ENCODE measurements at places on chromosomes 11 and 22.
A peak's percentile ranks its signal among the peaks of the same experiment; 100 is the strongest.

GRCh38 chr11:94032066-94032465, 10.9 kb downstream of the HEPHL1 start:
- no peak for DNase-seq

DNA sequence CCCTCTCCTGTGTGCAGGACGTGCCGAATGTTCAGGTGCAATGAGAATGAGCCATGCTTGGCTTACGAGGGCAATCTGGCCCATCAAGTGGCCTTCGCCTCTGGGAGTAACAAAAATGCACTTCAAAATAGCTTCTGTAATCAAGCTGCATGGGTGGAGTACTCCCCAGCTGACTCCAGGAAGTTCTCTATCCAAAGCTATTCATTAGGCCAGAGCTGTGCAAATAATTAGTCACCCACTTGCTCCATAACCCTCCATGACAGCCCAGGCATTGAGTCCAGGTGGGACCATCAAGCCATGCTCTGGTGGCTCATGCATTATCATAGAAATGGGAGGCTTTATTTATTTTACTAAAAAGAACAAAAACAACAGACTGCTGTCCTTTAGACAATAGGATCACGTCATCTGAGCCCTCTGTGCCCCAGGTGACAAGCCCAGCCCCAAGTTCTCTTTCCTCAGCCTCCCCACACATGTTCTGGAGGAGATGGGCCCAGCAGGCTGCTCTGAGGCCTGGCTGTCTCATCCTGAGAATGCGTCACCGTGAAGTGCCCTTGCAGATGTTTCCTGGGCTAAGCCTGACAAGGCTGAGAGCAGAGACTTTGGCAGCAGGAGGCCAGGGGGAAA, 244.7 kb downstream of the ETS1 start:
- DNase-seq = peak; percentile 25

GRCh38 chr11:70581991-70582885, 183.9 kb downstream of the CTTN start:
- DNase-seq = no peak

- DNase-seq = no peak
These were observed 44.3 kb downstream of the SCGB1A1 start for GRCh38 chr11:62463121-62463542.

DNA sequence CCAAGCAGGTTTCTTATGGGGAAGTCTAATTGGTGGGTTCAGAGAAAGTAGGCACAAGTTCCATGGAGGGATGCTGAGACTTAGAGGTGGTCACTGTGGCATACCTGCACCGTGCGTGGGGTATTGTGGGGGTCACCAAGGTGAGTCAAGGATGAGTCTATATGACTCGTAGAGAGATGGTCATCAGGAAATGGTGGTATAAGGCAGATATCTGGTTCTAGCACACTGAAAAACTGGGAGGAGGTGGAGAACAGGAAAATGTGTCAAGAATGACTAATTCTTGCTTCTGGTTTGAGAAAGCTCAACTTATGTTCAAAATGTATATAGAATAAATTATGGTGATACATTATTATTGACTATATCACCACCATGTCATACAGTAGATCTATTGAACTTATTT, 258.1 kb downstream of the RAB38 start:
- no peak for DNase-seq

- no peak for DNase-seq
These were observed 275.7 kb downstream of the ST3GAL4 start for GRCh38 chr11:126630893-126631798.

DNA sequence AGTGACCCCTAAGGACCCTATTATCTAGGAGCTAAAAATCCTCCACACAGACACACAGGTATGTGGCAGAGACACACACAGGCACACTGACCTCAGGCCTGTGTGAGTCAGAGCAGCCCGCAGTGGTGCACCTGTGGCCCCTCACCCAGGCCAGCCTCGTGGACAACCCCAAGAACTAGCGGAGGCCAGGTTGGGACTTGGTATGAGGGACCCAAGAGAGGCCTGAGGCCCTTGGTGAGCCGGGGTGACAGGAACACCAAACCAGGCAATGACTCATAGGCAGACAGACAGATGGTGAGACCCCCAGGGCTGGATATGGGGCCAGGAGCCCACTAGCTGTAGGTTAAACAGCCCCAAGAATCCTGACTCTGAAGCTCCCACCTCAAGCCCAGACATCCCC, 6.0 kb downstream of the CASTOR1 start:
- no peak for DNase-seq

- no peak for DNase-seq
These were observed 143.6 kb downstream of the NCAM1 start for GRCh38 chr11:113104691-113105251.

DNA sequence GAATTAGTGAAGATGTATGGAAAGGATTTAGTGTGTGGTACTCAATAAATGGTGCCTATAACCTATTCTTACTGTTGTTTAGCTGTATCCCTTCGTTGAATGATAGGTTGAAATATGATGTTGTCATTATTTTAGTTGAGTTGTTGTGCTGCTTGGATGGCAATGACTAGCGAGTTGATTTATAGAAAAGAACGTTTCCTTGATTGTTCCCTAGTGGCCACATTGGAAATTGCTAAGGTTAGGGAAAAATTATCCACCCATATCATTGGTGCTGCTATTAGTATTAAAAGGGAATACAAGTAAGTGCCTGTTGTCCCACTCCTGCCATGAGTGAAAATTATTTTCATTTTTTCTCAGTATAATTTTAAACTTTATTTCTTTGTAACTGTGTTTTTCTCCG, 14.5 kb downstream of the EMSY start:
- no peak for DNase-seq

- DNase-seq = no peak
These were observed 918 bp downstream of the CHORDC1 start for GRCh38 chr11:90221803-90222458.

GRCh38 chr11:640021-640706, 3.1 kb downstream of the DRD4 start:
- DNase-seq = no peak

- DNase-seq = peak; percentile 14
These were observed 5.5 kb downstream of the TTC28 start for GRCh38 chr22:28674121-28674563.

DNA sequence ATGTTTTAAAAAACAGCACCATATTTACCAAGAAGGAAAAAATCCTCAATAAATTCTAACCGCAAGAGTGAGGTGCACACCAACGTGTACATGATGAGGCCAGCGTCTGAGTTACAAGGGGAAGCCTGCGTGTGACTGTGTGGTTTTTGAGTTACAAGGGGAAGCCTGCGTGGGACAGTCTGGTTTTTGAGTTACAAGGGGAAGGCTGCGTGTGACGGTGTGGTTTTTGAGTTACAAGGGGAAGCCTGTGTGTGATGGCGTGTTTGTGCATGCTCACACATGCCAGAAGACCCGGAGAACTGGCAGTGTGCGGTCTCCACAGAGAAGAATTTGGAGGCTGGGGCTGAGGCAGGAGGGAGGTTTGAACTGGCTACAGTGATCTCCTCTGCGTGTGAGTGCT, 1376.4 kb downstream of the TBC1D22A start:
- DNase-seq = no peak

GRCh38 chr11:23903044-23903704, 593.7 kb upstream of the LUZP2 start:
- DNase-seq = no peak

DNA sequence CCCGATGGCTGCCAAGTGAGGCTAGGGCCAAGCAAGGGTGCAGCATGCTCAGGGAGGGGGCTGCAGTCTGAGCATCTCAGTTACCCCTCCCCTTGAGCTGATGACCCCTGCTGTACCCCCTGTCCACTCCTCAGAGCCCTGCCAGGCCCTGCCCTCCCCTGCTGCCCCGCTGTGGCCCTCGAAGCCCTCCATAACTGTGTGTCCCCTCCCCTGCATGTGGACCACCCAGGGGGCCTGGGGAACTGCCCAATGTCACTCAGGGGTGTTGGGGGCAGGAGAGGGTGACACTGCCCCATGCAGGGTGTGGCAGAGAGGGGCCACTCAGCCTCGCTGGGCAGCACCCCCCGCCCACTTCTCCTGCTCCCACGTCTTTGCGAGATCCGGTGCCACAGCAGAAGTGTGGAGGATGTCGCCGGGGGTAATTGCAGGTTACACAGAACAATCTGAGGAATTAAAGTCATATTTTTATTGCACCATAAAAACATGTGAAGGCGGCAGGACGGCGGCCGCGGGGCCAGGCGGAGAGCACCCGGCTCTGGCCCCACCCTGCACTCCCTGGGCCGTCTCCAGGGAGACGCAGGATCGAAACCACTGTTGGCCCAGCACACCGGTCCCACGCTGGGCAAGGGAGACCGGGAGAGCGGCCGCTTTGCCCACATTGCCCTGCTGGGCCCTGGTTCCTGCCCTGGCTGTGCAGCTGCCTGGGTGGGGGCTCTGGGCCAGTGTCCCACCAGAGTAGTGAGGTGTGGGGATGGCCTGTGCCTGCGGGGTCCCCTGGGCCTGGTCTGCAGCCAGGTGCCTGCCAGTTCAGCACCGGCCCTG, 18.7 kb upstream of the GNB1L start:
- DNase-seq = peak; percentile 18

DNA sequence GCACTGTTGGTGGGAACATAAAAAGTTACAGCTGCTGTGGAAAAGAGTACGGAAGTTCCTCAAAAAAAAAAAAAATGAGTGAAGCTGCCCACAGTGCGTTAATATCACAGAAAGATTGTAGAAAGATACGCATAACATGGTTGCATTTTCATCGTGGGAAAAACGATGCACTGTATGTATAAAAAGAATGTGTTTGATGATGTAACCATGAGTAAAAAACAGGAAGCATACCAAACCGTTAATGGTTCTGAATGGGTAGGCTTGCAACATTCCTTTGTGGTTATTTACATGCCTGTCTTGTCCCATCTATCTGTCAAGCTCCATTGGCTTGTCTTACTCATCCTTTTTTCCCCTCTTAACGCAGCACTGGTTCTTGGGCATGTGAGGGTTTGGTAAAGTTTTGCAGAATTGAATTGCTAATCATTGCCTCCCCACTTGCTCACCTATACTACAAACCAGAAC, 33.8 kb upstream of the DKK3 start:
- no peak for DNase-seq

DNA sequence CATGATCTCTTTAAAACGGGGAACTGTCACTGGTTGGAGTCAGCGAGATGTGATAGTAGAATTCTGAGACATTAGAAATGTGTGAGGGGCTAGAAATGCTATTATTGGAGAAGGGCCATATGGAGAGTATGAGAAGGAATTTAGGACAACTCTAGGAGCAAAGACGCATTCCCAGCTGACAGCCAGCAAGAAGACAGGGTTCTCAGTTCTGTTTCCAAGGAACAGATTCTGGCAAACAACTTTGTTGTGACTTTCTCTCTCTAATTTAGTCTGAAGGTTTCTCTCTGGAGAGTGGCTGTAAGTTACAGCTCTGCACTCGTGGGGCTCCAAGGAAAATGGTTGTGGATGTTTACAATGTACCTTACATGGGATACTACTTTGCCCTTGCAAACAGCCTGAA, 876.3 kb downstream of the FAM181B start:
- DNase-seq = no peak

DNA sequence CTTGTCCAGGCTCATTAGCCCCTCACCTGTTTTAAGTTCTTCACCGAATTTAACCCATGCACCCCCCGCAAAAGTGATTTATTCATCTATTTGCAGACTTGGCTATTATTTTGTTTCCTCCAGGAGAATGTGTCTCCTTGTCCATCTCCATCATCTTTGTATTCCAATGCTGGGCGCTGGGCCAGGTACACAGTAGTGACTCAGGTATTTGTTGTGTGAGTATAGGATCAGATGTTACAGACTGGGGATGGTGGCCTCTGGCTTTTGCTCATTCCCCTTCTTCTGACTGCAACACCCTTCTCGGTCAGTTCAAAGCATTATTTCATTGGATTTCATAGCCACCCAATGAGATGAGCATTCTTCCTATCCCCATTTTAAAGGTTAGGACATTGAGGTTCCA, 408.2 kb downstream of the MN1 start:
- no peak for DNase-seq

DNA sequence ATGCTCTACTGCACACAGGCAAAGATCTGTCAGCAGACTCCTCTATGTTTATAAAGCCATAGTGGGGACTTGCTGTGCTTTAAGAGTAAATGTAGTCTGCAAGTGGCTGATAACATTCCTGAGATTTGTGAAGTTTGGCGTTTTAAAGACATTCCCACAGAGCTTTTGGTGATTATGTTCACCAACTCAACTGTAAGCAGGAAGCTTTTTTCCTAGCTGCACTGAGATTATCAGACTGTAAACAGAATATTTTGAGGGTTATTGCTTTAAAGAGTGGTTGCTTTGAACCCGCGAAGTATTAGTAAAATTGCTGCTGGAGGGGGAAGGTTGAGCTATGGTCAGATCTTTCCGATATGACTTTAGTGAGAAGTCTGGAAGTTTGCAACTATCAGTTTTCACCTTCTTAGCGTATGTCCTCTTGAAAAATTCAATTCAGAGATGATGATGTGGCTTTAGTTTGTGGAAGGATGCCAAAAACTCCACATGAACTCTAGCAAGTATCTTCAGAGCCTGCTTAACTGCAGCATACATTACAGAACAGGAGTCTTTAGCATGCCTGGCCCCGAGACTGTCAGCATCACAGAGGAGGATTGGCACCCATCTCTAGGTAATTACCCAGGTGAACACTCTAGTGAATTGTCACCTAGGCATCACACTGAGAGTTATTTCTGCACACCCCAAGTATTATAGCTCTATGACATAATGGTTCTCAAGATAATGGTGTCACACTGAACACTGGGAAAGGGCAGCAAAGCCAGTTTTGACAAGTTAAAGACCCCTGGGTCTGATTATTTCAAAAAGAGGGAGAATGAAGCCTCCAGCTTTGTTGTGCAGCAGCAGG, 89.9 kb downstream of the MTNR1B start:
- DNase-seq = no peak

DNA sequence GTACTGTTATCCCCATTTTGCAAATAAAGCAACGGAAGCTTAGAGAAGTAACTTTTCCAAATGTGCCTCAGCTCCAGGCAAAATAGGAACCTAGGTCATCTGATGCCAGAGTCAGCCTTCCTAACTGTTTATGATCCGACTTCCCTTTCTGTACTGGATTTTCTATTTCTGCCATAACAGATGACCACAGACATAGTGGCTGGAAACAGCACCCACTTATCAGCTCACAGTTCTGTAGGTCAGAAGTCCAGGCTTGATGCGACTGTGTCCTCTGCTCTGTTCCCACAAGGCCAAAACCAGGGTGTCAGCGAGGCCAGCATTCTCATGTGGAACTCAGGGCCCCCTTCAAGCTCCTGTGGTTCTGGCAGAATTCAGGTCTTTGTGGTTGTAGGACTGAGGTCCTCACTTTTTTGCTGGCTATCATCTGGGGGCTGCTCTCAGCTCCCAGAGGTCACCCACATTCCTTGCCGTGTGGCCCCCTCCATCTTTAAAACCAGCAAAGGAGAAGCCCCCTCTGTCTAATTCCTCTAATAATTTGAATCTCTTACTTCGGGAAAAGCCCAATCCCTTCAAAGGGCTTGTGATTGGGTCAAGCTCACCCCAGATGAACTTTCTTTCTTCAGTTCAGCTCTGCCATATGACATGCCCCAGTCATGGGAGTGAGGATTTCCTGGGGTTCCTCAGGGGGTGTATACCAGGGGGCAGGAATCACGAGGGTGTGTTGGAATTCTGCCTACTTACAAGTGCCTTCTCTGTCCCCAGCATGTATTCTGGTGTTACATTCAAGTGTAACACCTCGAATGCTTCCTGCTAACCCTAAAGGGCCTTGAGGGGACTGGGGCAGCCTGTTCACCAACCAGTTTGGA, 15.3 kb downstream of the KCNJ5 start:
- no peak for DNase-seq

All from GM12892 (cell line).